ENCODE measurements at places on chromosomes 12 and 14.

GRCh38 chr14:38311655-38312054 is 55.8 kb upstream of the CLEC14A start:
- peak; percentile 61 for DNase-seq

DNA sequence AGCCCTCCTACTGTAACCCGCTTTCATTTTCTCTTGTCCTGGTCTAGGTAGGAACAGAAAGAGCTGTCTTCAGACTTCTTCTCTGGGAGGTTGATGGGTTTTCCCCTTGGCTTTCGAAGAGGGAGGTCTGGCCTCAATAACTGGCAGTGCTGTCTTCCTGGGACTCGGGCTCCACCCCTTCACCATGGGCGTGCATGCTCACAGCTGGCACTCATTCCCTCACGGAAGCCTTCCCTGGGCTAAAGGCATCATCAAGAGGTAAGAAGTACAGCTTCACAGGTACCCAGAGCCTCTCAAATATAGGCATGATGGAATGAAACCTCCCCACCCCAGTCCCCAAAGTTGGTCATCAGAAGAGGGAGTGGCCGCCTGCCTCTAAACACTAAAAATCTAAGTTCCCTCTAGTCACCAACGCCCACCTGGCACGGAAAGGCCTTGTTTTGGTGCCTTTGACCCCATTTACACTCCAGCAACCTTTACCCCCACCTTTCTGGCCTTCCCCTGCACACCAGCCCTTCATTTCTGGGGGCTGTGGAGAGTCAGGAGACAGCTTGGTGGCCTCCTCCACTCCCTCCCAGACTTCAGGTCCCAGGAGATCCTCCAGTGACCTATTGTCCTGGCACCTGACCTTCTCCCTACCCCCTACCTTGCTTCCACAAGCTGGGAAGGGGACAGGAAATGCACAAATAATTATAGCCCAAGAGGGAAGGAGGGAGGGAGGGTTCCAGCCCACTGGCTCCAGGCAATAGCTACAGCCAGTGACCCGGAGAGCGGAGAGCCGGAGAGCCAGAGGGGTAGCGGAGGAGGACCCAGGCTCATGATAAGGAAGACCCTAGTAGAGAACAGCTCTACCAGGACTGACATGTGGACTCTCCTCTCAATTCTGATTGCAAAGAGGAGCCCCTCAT is 2.8 kb downstream of the RAPGEF3 start:
- DNase-seq, result peak; percentile 72

GRCh38 chr14:59925797-59926196 is 5.9 kb downstream of the LRRC9 start:
- DNase-seq, result no peak

DNA sequence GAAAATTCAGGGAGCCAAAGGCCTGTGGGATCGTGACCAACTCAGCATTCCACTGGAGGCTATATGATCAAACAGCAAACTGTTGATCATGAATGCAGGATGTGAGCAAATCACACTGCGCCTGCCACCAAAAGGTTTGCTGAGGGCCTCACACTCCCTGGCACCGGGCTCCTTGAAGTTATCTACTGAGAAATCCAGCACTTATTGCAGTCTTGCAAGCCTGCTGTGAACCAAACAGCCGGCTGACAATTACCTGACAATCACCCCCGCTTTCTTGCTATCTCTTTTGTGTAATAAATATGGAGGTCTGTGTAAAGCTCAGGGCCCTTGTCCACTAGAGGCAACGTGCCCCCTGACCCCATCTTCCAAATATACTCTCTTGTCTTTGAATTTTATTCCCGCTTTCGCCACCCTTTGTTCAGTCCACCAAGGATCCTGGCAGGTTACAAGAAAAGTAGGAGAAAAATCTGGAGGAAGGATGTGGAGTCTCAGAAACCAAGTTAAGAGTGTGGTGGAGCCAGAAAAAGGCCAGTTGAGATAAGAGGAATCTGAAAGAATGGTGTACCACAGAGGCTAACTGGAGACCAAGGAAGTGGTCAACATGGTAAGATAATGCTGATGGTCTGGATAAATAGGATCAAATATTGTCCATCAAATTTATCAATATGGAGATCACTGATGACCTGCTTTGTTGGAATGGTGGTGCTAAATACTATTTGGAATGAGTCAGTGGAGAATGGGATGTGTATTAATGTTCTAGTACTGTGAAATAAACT is 229.2 kb downstream of the ALX1 start:
- no peak for DNase-seq

GRCh38 chr12:18799561-18799960 is 61.6 kb downstream of the CAPZA3 start:
- DNase-seq, result no peak

- DNase-seq, result no peak
These were observed 4.1 kb upstream of the ACTN1 start for GRCh38 chr14:68983191-68983590.

GRCh38 chr12:96335270-96335669 is 65.0 kb downstream of the CDK17 start:
- DNase-seq, result no peak

- DNase-seq, result no peak
These were observed 8.3 kb downstream of the ATP2B1 start for GRCh38 chr12:89700191-89700810.

DNA sequence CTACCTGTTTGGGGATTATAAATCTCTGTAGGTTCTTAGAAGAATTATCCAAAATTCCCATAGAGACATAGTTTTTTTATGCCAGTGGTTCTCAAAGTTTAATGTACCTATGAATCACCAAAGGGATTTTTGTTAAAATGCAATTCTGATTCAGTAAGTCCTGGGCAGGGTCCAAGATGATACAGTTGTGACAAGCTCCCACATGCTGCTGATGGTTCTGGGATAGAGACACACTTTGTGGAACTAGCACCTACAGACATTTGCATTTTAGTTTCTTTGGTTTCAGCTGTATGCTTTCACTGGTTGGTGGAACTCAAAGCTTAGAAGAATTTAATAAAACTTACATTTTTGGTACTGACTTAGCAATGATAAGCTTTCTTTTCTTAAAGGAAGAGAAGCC is 80.4 kb downstream of the PTCSC3 start:
- no peak for DNase-seq

DNA sequence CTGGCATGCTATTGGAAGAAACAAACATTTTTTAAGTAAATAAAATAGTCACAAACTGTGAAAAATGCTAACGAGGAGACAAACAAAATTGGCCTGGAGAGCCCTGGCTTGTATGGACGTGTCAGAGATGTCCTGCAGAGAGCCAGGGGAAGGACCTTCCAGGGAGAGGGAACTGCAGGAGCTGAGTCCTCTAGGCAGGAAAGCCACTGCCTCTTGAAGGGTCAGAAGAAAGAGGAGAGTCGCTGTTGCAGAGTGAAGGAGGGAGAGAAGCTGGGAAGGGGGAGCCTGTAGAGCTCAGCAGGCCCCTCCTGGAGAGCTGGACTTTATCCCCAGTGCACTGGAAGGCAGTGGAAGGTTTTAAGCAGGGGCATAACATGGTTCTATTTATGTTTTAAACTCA is 80.3 kb upstream of the PWP1 start:
- no peak for DNase-seq

DNA sequence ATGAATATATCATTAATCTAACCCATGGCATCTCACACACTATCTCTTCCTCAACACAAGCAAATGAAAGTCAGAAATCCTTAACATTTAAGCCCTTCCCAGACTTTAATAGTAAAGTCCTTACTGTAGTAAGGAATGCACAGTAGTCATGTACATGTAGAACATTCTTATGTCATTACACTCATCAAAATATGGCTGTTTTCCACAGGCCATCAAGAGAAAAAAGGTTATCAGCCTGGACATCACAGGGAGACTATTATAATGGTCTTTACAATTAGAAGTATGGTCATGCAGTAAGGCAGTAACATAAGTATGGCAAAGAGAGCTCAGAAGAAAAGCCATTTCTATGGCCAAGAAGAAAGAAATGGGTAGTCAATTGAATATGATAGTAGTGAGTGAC is 121.2 kb downstream of the SLC6A15 start:
- DNase-seq, result no peak

DNA sequence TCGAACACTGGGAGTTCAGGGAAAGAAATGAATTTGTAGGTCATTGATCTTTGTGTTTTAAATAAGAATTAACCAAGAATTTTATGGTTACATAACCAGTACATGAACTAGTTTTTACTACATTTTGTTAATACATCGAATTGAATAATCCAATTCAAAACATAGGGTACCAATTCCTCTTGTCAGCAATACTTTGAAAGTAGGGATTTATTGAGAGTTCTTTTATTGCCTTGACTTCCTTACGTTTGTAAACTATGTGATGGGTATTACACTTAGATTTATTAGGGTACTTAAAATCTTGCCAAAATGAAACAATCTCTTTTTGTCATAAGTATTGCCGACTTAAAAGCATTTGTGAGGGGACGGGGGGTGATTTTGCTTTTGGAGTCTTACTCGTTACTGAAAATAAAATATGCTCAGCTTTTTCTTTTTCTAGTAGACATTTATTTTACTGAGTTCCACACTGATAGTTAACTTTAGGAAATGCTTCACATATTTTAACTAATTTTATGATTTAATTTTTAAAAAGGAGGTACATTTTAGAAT is 22.4 kb downstream of the SOCS2 start:
- no peak for DNase-seq

DNA sequence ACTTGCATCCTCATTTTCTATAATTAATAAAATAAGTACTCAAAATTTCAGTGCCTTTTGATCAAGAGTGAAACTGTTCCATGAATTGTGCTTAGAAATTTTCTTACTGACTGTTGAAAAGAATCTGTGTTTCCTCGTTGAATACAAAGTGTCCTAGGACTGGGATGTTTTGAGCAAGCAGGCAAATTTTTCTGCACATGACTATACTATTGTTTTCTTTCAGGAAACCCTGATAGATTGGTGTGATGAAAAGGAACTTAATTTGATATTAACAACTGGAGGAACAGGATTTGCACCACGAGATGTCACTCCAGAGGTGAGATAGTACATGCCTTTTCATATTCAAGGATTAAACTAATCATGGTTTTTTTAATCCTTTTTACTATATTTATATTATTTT is 316.3 kb downstream of the GPHN start:
- no peak for DNase-seq

- no peak for DNase-seq
These were observed 22.7 kb upstream of the IFNG-AS1 start for GRCh38 chr12:67966560-67966959.

- DNase-seq, result no peak
These were observed 142.2 kb downstream of the BMP4 start for GRCh38 chr14:53814392-53814791.

DNA sequence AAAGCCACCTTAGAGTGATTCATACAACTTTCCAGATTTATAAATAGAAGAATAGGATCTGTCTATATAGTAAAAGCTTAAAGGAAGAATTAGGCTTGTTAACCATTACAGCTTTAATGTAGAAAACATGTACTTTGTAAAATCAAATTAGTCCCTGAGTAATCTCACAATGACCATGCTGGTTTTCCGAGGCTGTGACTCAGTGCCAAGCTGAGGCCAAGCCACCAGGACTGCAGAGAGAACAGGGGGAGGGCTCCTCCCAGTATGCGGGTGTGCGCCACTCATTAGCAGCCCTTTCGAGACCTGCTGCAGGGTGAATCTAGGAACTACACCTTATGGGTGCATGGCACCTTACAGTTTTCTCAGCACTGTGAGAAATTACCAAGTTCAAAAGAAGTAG is 167.0 kb downstream of the EFCAB11 start:
- no peak for DNase-seq
